ENCODE measurements at places on chromosomes 11 and 22.

GRCh38 chr11:18594999-18595749, 4.4 kb upstream of the MISFA start:
- no peak for DNase-seq

DNA sequence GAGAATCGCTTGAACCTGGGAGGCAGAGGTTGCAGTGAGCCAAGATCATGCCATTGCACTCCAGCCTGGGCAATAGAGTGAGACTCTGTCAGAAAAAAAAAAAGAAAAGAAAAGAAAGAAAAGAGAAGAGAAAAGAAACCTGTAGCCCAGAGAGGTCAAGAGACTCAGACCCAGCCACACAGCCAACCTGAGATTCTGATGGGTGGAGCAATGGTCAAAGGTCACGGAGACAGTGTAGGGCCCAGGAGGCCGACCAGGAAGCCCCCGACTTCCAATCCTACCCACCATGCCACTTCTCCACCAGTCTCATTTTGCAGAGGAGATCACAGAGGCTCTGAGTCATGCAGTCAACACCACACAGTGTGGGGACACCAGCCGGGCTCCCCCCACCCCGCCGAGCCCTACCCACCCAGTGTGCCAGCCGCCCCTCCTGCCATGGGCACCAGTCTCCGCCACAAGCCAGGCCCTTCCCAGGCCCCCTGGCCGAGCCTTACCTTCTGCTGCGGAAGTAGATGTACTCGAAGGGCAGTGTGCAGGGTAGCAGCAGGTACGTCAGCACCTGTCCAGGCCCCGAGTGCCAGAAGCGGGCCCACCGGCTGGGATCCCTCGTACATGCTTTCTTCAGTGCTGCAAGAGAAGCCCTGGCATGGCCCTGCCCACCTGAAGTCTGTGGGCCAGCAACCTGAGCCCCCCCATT, 7.9 kb downstream of the PNPLA5 start:
- DNase-seq = no peak

DNA sequence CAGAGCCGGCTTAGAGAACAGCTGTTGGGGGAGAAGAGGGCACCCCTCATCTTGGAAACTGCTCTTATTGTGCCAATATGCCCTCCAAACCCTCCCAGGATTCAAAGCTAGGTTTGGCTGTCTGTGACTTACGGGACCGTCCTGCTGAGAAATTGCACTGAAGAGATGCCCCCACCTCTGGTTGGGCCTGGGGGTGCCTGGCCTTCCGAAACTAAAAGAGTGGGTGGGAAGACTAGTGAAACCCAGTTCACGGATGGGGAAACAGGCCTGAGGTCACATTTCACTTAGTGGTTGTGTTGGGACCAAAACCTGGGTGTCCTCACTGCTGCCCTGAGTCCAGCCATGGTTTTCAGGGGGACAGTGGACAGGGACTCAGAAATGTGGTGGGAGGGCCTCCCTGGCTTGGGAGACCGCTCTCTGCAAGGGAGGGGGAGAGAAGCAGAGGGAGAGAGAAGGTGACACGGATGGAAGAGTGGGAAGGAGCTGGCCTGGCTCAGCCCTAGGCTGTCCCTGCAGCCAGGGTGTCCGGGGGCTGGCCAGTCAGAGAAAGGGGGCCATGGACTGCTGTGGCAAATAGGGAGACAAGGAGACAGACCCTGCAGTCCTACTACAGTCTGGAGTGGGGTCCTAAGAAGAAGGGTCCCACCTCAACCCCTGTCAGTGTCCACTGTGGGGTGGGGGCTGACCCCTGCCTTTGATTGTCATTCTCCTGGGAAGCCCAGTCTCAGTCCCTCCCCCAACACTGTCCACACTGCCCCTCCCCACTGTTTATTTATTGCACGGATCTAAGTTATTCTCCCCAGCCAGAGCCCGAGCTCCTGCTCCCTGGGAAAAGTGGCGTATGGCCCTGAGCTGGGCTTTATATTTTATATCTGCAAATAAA, 13.6 kb downstream of the MAFF start:
- DNase-seq = no peak

DNA sequence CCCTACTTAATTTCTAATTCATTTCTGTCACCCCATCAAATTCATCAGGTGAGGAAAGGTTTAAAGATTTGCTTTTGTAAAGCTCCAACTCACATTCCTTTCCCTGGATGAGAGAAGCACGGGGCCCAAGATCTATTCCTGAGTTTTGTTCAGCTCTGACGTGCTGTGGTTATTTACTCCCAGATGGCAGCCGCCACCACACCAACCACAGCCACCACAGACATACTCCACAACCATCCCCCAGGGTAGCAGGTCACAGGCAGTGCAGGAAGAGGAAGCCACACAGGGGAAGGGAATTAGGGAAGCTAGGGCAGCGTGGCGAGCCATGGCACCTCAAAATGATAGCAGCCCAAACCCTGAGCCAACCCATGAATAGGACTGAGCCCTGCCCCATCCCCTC, 63.5 kb upstream of the CSNK2A3 start:
- DNase-seq = no peak

DNA sequence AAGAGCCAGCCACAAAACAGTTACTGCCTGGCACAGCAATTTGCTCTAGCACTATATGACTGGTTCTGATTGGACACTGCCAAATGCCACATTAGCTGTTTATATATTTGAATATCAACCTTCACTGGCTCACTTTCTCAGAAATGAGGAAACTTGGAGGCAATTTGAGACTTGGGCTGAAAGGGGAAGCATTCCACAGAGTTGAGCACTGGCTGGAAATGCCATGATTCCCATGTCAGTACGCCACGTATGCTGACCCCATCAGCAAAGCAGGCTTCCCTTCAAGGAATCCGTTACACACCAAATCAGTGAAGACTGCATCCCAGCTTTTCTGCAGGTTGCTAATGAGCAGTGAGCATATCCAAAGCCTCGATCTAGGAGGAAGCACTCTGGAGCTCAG, 34.7 kb downstream of the GALNT18 start:
- DNase-seq = no peak

DNA sequence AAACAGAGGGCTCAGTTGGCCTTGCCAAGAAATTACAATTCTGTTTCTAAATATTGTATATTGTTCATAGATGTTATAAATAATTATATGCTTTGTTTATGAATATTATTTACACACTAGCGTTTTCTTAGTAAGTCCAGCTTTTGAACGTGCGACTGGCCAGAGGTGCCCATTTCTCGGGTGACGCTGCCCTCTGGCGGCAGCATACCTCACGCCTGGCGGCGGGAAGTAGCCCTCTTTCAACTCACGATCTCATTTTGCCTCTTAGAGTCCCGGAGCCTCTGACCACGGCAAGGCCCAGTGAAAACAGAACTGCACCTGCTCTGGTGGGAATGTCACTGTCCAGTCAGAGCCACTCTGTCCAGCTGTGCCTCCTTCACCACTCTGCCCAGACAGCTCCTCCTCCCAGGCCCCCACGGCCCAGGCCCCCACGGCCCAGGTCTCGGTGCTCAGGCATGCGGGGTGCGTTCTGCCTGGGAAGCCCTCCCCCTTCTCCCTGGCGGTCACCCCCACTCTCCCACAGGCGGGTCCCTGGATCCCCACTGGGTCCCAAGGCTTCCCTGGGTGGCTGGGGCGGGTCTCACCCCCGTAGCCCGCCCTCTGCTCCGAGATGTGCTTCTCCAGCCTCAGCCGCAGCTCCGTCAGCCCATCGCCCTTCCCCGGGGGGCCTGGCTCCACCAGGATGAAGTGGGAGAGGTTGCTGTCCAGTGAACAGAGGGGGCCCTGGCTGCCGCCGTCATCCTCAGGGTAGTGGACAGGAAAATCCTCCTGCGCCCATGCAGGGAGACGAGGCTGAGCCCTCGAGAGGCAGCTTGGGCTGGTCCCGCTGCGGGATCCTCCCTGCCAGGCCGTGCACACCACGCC, 19.3 kb downstream of the TSSC4 start:
- no peak for DNase-seq

DNA sequence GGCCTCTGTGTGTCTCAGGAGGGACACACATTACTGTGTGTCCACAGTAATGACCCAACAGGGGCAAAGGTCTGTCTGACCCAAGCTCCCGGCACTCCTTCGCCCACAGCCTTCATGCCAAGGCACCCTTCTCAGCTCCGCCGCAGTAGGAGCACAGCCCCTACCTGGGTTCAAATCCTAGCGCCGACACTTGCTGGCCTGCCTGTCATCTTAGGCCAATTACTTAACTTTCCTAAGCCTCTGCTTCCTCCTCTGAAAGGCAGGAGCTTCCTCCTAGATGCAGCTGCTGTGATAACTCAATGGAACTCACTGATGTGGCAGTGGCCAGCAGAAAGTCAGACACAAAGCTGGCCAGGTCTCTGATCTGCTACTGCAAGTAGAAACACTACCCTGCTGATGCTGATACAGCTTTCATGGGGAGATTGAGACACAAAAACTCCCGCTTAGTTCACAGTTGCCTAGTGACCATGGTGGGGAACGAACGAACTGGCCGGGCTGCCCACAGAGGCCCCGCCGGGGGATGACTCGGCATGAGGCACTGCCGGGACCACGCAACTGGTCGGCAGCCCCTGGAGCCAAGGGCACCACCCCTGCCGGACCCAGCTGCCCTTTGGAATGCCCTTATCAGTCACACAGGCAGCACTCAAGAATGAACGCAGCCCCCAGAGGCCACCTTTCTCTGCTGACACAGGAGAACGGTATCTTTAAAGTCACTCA, 8.1 kb downstream of the EHD1 start:
- no peak for DNase-seq
